ENCODE measurements at places on chromosomes 12 and 14. TPM values are rescaled to one million over a fixed set of nuclear protein-coding genes. Genes with fewer than 3 reads are reported as not detected.

DNA sequence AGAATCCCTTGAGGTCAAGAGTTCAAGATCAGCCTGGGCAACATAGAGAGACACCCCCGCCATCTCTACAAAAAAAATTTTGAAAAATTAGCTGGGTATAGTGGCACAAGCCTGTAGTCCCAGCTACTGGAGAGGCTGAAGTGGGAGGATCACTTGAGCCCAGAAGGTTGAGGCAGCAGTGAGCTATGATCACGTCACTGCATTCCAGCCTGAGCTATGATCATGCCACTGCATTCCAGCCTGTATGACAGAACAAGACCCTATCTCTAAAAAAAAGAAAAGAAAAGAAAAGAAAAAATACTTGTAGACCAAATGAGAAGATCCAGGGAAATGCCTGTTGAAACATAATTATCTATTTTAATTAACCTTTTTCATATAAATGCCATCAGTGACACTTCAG is 93.8 kb upstream of the MDM1 start:
- no peak for DNase-seq

The CHGA gene
- not detected for polyA plus RNA-seq

GRCh38 chr14:64766430-64767151 is 62.4 kb downstream of the PLEKHG3 start:
- no peak for DNase-seq

DNA sequence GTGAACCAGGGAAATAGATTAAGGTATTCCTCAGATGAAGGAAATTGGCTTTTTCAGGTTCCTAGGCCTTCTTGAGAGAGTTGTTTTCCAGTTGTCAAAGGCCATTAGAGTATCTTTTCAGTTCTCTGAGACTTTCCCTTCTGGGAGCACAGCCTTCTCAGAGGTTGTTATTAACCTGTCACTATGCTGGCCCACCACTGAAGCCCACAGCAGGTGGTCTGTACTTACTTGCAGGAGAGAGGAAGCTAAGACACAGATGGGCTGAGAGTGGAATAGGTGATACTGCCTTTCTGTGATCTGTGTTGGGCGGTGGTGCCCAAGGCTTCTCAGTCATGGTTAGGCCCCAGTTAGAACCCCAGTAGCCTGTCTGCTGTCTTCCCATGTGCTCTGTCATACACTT is 22.8 kb upstream of the GALNT16 start:
- no peak for DNase-seq

The SMCO3 gene
- 0.25 TPM for polyA plus RNA-seq

The FZD10 gene
- not detected for polyA plus RNA-seq

The TOMM20L gene
- polyA plus RNA-seq: 0.90 TPM

The INSM2 gene
- polyA plus RNA-seq: not detected

DNA sequence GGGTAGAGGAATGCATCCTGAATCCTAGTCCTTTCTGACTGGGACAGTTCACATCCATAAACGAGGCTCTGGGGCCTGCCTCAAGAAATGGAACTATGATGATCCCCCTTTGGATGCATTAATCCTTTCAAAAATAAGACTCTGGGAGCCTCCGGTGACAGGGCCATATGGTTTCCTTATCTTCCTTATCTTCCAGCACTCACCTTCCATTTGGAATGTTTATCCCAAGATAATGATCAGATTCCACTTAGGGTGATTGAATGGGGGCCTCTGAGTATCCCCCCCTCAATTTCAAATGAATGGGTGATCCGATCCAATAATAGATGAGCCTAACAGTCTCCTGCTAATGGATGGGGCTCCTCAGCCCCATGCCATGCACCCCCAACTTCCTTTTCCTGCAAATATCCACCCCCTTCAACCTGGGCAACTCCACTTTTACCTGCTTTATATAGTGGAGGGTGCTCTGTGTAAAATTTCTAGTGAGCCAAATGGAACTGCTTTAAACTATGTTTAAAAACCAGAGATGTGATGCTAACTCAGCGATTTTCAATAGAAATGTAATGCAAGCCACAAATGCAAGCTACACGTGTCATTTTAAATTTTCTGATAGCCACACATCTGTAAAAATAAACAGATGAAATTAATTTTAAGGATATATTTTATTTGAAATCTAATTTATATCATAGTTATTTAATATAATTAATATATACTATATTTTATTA is 157.8 kb downstream of the ZFP36L1 start:
- DNase-seq: no peak

Measured in muscle of arm (tissue), 14 donors.